ENCODE measurements at places on chromosomes 2 and 18. TPM values are rescaled to one million over a fixed set of nuclear protein-coding genes. Genes with fewer than 3 reads are reported as not detected.

DNA sequence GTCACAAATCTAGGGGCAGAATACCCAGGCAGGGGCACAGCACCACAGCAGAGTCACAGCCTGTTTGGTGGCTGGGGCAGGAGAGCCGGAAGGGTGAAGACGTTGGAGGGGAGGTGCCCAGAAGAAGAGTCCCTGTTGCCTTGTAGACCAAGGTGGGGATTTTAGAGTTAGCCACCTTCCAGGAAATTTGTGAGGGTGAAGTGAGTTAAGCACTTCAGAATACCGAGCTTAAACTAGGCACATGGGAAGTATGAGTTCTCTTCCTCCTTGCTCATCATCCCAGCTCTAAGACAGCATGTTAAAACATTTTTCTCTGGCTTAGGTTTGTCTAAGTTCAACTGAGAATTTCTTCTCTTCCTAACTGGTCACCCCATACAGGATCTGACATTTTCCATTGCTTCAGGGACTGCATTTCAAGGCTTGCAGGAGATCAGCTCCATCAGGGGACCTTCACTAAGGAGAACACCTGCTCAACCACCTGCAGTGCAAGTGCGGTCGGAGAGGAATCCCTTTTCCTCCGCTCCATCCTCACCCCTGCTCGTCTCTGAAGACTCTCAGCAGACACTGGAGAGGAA, 26.5 kb upstream of the PHLPP1 start:
- DNase-seq: no peak

GRCh38 chr2:26401739-26402541, at the start of gene DRC1:
Gene DRC1 (plus strand): TSS chr2:26401920. CDS start chr2:26401990, 70 bp downstream.
- no peak for DNase-seq

- no peak for DNase-seq
Measured at GRCh38 chr18:3612315-3612714, 162.3 kb downstream of the TGIF1 start.

DNA sequence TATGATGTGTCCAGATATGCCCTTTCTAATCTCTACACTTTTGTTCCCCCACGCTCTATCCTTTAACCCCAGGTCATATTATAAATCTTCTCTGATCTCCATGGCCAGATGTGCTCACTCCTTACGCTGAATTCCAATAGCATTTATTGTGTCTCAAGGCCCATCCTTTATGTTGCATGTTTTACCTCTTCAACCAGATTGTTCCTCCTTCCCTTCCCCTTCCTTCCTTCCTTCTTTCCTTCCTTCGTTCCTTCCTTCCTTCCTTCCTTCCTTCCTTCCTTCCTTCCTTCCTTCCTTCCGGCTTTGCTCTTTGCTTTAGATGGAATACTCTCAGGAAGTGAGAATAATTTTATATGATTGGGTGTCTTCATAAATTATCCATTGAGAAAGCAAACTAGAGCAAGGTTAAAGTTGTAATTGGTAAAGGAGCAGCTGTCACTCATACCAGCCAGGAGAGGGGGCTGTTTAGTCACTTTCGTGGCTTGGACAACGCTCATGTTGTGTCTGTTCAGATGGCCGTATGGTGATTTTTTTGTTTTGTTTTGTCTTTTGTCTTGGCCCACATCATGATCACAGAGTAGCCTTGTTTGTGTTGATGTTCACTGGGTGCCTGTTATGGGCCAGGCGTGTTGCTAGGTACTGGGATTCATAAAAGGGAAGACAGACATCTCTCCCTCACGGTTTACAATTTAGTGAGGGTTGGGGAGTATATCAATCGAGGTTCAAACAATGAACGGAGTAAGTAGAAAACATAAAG, 68.0 kb downstream of the DAW1 start:
- no peak for DNase-seq

DNA sequence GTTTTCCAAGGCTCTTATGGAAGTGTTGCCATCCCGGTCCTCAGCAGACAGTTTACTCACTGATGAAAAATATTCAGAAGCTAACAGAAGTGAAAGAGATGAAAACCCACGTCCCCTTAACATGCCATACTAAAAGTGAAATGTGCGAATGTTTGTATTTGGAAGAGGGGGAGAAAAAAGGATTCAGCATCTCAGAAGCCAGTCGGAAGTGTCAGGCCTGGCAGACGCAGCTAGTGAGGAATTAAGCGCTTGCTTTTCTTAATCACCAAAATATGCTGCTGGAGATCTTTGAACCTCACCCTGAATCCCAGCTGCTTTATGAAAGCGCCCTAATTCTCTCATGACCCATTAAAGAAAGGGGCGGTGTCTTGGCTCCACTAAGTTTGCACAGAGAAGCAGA, 653.7 kb downstream of the DCDC2C start:
- DNase-seq: no peak

GRCh38 chr18:59358414-59358711, 702 bp downstream of the LMAN1 start:
- DNase-seq: no peak

GRCh38 chr18:75205514-75206132, 3.3 kb downstream of the PTGR3 start:
- no peak for DNase-seq

DNA sequence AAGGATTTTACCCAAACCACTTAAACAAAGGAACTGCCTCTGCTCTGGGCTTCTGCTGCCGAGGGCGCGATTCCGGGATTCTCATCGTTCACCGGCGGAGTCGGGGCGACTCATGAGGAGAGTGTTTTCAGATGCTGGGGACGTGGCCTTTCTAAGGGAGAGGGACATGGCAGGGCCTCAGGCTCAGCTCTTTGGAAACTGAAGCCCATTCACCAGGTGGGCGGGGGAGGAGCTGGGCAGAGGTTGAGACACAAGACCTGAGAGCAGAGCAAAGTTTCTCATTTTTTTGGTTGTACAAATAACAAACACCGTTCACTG, 29.8 kb downstream of the NFATC1 start:
- no peak for DNase-seq

DNA sequence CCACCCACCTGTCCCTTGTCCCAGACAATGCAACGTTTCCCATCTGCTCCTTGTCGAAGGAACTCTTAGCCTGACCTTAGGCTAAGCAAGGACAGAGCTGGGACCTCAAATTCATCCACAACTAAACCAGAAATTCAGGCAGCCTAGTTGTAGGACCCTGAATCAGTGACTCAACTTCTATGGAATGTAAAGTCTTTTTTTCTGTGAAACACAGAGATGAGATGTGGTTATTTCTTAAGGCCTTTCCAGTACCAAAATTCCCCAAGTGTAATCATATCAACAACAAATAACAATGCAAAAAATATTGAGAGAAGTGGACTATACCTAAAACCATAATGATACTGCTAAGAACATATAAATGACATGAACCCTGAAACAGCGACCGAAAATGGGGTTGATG, 46.7 kb downstream of the EN1 start:
- no peak for DNase-seq

GRCh38 chr2:240231838-240232244, 91.4 kb upstream of the OTOS start:
- DNase-seq: no peak

- DNase-seq: no peak
Measured at GRCh38 chr2:45908316-45909170, 257.1 kb downstream of the PRKCE start.

DNA sequence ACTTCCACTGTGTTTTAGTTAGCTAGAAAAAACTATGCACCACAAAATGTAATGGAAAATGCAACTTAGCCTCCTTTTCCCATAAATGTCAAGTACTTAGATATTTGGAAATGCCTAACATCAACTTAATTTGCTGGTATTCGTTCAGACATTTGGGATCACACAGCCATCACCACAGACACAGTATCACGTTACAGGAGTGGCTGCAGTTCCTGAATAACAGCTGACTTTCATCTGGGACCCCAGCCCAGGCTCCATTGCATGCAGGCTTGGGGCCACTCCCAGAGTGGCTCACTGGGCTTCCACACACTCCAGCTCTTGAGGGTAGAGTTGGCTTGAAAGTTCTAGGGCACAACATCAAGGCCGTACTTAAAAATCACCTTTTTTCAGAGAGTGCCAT, 9.3 kb downstream of the TMEM182 start:
- no peak for DNase-seq

DNA sequence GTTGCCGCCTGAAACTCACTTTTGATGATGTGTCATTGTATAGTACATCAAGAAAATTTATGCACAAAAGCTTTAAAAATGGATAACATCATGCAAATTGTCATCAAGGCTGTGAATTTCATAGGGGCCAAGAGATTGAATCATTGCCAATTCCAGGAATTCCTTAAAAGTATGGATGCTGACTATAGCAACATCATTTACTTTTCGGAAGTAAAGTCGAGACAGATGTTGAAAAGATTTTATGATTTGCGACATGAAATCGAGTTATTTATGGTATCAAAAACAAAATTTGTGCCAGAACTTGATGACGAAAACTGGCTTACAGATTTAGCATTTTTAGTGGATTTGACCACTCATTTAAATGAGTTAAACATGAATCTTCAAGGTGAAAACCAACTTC, 56.3 kb downstream of the ASB1 start:
- DNase-seq: no peak

DNA sequence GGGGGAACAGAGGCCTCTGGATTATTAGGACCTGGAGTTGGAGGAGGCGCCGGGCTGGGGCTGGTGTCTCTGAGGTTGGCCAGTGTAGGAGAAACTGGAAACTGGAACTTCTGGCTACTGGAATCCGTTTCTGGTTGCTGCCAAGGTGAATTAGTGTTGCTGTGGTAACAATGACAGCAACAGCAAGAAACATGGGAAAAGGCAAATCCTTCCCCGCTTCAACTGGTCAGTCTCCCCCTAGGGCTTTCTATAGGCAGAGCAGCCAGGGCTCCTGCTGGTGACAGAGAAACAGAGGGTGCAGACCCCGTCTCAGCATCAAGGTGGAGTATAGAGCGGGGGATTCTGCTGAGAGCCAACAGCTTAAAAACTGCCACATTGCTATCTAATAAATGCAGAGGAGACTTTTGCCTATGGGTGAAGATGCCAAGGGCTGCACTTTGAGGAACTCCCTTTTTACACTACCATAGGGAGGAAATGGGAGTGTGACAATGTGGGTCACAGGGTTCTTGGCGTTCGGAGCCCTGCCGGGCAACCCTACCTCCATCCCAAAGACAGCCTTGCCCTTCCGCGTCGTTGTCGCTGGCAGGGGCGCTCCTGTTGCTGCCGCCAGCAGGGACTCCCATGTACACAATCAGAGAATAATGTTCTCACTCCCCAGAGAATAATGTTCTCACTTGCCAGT, 81.4 kb upstream of the CABLES1 start:
- DNase-seq: no peak

DNA sequence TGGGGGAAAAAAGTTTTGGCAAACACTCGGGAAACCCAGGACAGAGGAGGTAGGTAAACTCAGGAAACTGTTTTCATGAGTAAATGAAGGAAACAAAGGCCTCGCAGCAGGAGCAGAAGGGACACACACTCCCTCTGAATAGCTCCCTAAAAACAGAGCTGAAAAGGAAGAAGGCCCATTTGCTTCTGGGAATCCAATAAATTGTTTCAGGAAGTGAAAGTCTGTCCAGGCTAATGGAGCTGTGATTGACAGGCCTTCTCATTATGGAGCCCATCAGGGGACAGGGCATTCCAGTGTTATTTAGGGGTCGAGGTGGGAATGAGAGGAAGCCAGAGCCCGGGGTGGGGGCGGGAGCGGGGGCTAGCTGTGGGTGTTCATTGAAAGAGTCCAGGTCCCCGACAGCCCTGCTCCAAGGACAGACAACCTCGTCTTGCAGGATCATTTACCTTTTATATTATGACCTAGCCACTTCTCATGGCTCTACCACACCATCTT, 81.2 kb downstream of the GBX2 start:
- no peak for DNase-seq

The UPP2 gene
- not detected for polyA plus RNA-seq

The ALPG gene
- not detected for polyA plus RNA-seq

The MATN3 gene
- polyA plus RNA-seq: not detected

Measured in GM12878 (cell line).